ENCODE measurements at places on chromosomes 2 and 18.

DNA sequence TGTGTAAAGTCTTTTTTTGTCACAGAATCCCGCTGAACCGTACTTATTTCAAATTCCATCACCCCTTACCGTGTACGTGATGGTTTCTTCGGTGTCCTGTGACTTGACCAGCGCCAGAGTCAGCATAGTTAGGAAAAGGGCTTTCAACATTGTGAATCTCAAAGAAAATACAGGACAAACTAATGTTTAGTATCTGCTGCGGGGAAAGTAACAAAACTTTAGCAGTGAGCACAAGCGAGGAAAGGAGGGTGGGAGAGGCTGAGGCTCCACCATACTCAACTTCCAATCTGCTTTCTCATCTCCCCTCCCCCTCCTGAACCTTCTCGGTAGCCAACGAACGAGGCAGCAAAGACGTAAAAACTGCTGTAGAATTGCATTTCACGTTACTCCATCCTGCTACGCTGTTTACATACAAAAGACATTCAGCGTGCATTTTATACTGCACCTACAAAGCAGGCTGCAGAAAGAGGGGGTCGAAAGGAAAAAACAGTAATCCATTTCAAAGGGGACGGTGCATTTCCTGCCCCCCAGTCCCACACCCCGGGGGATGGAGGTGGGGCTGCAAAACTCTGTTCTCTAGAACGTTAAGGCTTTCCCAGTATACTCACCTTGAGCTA is 1.2 kb downstream of the EFEMP1 start:
- no peak for DNase-seq

GRCh38 chr2:163878718-163879117 is 142.9 kb upstream of the FIGN start:
- DNase-seq, result no peak

DNA sequence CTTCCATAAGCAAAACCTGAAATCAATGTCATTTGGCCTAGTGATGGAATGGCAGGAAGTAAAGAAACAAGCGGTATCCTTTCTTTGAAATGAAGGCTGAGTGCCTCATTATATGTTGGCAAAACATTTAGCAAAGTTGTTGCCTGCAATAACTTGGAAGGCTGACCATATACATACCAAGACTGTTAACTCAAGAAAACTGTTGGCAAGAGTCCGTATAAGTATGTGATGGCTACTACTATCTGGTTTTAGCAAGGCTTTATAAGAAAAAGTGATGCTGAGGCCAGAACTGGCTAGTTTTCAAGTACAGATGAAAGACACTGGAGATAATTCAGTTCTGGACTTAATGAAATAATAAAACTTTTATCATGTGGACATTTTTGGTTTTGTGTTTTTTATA is 356.2 kb downstream of the ZNF521 start:
- DNase-seq, result no peak

DNA sequence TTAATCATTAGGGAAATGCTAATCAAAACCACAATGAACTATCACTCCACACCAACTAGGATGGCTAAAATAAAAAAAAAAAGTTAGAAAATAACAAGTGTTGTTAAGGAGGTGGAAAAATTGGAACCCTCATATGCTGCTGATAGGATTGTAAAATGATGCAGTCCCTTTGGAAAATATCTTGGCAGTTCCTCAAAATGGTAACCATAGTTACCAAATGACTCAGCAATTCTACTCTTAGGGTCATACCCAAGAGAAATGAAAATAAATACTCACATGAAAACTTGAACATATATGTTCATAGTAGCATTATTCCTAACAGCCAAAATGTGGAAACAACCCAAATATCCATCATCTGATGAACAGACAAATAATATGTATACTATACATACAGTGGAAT is 15.7 kb upstream of the ACVR2A start:
- no peak for DNase-seq

GRCh38 chr2:136055929-136056688 is 61.8 kb downstream of the CXCR4 start:
- DNase-seq, result no peak

GRCh38 chr18:55849391-55849790 is 261.4 kb upstream of the TCF4 start:
- no peak for DNase-seq

- no peak for DNase-seq
Measured at GRCh38 chr2:237875256-237876060, 16.0 kb downstream of the RAMP1 start.

- DNase-seq, result no peak
Measured at GRCh38 chr2:240440704-240441320, 5.3 kb downstream of the GPC1 start.

GRCh38 chr2:46471-47345 is at the start of gene FAM110C:
TSS of gene FAM110C (minus strand) at chr2:46505. CDS start at chr2:46385, 120 bp downstream.
- DNase-seq, result no peak

DNA sequence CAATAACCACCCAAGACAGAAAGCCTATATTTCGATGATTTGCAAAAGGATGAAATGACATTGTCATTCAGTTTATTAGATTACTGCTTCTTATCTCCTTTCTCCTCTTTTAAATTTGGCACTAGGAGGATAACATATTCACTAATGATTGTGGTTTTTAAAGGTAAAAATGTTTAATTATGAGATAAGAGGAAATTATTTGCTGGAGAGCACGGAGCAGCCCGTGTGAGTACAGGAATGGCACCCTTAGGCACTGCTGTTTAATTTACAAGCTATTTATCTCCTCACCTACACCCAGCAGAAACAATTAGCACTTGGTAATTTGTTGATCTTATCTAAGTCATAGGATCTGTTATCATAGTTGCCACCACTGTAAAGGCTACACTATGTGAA is 87.4 kb upstream of the SP3 start:
- no peak for DNase-seq

DNA sequence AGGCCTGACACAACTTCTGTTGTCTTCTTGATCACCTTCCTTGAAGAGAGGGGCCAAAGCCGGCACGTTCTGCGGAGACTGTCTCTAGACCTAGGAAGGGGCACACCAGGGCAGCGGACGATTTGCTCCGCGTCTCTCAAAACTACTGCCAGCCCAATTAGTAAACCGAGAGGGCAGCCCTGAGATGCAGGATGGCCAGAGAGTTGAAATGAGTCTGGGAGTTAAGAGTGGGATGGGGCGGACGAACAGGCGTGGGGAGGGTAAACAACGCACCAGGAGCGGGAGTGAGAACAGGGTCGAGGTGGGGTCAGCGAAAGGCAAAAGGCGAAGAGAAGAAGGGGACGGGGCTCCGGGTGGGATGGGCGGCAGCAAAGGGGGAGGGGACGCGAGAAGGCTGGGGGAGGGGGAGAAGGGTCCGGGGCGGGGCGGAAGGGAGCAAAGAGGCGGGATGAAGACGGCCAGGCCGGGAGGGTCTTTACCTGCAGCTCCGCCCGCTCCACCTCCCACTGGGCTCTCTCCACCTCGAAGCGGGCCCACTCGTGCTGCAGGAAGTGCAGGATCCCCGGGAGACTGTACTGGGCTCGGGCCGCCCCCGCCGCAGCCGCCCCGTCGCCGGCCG is 476 bp downstream of the STRN start:
- peak; percentile 6 for DNase-seq

- DNase-seq, result no peak
Measured at GRCh38 chr2:8607606-8608005, 74.2 kb upstream of the ID2 start.

DNA sequence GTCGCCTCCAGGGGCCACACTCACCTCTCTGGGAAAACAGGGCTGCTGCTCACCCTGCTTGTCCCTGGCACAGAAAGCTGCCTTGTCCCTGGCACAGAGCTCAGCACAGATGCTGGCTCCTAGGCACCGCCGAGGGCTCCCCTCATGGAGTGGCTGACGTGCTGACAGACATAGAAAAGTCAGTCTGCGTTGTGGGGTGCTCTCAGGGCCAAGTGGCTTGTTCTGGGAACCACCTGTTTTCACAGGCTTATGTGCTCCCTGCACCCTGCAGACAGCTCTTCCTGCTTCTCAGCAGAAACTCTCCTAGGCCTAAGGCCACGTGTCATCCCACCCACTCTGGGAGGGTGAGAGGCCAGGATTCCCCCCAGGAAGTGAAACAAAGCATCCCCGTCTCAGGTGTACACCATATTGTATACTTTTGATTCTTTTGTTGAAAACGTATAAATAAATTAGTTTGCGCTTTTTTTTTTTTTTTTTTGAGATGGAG is 84.7 kb upstream of the TMEM200C start:
- no peak for DNase-seq

DNA sequence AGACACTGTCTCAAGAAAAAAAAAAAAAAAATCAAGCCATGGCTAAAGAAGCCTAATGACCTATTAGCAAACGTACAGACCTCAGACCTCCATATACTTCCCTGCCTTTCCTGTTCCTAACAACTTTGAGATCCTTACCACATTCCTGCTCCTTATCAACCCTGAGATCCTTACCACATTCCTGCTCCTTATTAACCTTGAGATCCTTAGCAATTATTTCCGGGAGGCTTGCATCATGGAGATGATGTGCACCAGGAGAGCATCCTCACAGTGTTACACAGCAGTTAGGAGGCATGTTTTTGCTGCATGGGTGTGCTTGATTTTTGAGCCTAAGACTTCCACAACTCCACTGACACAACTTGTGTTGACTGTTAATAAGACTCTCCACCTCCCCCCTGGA is 54.6 kb upstream of the RASGRP3 start:
- no peak for DNase-seq

GRCh38 chr2:120844070-120844738 is 108.5 kb downstream of the GLI2 start:
- no peak for DNase-seq

DNA sequence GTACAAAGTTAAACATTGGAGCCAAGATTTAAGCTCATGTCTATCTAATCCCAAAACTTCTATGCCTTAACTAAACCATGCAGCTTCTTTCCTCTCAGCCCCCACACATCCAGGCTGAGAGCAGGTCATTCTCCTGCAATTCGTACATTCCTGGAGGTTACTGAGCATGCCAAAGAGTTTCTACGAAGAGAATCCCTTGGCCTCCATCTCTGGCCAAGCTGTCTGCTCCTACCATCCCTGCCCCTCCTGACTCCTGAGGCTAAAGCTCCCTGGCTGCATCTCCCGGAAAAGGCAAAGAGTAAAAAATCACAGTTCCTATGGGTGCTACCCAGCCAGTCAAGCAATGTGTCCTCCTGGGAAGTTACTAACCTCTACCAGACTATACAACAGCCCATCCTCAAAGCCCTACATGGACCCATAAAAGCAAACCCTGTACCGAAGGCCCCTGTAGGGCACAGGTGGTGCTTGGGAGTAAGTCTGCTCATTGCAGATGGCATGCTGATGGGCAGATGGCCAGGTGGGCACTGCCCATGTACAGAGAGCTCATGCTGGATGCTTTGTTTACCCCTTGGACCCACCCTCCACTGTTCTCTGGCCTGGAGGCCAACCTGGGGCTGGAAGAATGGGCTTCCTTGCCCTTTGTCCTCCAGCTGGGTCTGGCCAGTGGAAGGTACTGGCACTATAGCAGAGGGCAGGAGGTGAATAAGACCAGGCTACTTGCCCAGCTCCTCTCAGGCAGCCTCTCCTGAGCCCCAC is 99.5 kb downstream of the TTC32 start:
- no peak for DNase-seq

DNA sequence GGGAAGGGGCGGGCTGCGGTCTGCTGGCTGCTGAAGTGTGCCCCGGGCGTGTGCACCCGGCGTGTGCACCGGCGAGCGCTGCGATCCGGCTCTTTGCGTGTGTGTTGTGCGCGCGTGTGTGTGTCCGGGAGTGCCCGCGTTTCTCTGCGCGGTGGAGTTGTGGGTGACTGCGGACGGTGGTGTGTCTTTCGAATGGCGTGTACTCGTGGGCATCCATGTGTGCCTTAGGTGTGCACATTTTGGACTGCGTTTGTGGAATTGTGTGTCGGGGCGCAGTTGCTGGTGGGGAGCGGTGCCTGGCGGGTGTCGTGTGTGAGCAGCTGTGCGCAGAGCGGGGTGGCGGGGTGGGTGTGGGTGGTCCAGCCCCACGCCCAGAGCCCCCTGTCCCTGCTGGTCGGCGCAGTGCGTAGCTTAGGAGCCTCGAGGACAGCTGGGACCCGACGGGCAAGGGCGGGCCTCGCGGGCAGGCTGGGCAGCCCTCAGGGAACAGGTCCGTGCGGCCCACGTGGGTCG is 533 bp downstream of the HPCAL1 start:
- DNase-seq, result no peak

DNA sequence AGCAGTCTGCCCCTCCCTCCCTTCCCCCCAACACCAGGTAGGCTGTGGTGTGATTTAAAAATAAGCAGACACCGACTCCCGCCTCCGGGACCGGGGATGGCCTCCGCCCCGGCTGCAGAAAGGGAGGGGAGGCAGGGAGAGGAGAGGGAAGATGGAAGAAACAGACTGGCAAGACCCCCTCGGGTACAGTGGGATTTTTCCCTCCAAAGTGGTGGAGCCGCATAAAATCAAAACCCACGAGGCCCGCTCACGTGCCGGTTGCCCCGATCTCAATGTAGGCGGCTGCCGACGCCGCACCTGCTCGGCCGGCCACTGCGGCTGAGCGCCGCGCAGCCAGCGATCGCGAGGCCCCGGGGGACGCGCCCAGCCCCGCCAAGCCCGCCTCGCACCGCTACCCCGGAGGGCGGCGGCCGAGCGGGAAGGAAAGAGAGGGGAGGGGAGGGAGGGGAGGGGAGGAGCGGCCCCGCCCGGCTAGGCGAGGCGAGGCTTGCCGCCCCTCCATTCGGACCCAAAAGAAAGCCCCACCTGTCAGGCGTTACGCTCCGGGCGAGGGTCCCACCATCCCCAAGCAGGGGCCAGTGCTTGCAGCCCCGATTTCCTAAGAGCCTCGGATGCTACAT is 811 bp downstream of the ADD2 start:
- no peak for DNase-seq

GRCh38 chr18:77099485-77100370 is 32.9 kb downstream of the MBP start:
- DNase-seq, result no peak

- no peak for DNase-seq
Measured at GRCh38 chr2:181421131-181421458, 36.1 kb upstream of the ITGA4 start.

GRCh38 chr18:62998443-62998842 is 283.1 kb downstream of the PHLPP1 start:
- DNase-seq, result no peak

DNA sequence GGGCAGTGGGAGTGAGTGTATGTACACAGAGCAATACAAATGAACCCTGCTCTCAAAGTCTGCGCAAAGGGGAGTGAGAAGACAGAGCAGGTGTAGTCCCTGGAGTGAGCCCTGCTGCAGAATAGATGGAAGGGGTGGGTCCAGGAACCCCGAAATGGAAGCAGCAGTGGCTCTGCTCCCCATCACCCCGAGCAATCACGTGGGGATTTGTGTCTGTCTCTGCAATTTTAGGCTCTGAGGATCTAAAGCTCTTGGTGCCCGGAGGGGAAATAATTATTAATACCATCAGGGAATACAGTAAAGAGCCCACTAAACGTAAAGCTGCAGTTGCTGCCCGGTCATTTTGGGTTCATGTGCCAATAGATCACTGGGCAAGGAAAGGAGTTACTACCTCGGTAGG is 118.3 kb downstream of the LPIN1 start:
- DNase-seq, result no peak

DNA sequence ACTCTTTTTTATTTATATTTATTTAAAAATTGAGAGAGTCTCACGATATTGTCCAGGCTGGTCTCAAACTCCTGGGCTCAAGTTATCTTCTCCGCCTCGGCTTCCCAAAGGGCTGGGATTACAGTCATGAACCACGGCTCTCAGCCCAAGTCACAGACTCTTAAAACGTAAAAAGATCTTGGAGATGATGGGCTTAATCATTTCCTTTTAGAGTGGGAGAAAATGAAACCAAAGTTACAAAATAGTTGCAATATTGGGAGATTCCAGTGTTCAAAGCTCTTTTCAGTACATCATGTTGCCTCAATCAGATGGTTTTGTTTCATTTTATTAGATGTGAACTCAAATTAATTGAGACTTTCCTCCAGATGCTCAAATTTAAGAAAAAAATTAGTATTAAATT is 151.4 kb upstream of the XPO1 start:
- DNase-seq, result no peak
